Stimulated activated CD8-positive, alpha-beta memory T cell treated with anti-CD3 and anti-CD28 coated beads, Interleukin-15, amount 100 ng/mL, for 1 hour (primary cell): ENCODE measurements at places on chromosomes 7 and 10.

GRCh38 chr7:22176791-22177412, 180.1 kb downstream of the RAPGEF5 start:
- no peak for DNase-seq

GRCh38 chr7:18053177-18053928, 25.7 kb upstream of the PRPS1L1 start:
- no peak for DNase-seq

DNA sequence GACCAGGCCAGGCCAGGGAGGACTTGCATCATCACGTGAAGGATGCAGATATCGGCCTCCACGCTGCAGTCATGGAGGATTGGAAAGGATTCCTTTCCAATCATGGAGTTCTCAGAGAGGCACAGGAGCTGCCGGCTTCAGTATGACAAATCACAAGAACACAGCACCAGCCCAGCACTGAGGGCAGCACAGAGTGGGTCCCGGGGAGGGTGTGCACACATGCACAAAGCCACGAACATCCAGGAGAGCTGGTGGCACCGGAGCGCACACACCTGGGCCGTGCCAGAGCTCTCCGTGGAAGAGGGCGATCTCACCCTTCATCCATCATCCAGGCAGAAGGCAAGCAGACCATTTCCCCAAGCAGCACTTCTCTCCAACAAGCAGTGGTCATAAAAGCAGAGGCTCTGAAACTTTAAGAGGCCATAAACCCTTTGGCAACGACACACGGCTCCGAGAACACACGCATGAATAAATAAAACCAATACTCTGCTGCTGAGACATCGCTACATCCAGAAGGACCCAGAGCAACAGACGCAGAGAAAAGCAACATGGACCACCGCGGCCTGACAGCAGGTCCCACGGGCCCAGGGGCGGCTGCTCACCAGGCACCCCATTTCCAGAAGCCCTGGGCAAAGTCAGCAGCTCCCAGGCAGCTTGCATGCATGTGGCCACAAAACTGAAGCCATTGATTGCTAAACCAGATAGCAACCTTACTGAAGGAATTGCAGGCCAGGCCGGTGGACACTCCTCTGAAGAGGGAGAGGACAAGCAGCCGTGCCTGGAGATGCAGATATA, 180.8 kb downstream of the USP6NL start:
- DNase-seq, result no peak

GRCh38 chr10:112471878-112472487, 25.0 kb downstream of the VTI1A start:
- DNase-seq, result no peak

- DNase-seq, result no peak
Measured at GRCh38 chr10:46297406-46298204, 10.8 kb downstream of the ANTXRL start.

DNA sequence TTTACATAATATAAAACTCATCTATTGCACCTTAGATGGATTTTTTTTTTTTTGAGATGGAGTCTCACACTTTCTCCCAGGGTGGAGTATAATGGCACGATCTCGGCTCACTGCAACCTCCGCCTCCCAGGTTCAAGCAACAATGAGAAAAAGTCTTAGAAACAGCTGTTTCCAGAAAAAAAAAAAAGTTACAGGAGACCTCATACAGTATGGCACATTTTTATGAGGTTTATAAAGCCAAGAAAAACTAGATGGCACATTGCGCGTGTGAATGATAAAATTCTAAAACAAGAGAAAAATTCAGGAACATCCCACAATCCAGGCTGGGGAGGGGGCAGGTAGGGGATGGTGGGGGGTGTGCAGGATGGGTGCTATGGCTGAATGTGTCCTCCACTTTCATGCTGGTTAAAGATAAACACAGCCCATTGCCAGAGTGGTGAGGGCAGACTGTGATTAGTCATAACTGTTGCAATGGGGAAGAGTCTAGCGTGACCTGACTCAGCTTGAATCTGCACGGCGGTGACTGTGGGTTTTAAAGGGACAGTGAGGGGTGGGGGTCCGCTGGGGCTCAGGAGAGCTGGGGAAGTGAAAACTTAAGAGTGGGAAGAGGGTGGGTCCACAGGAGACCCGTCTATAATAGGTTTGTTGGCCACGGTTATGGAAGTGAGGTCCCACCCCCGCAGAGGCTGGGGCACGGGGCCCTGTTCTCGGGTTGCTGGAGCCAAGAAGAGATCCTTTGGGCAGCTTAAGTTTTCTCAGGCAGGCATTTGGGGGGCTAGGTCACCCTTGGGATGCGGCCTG, 11.9 kb upstream of the LRRC27 start:
- DNase-seq, result no peak

- no peak for DNase-seq
Measured at GRCh38 chr10:48614481-48615390, 9.9 kb upstream of the ARHGAP22 start.

DNA sequence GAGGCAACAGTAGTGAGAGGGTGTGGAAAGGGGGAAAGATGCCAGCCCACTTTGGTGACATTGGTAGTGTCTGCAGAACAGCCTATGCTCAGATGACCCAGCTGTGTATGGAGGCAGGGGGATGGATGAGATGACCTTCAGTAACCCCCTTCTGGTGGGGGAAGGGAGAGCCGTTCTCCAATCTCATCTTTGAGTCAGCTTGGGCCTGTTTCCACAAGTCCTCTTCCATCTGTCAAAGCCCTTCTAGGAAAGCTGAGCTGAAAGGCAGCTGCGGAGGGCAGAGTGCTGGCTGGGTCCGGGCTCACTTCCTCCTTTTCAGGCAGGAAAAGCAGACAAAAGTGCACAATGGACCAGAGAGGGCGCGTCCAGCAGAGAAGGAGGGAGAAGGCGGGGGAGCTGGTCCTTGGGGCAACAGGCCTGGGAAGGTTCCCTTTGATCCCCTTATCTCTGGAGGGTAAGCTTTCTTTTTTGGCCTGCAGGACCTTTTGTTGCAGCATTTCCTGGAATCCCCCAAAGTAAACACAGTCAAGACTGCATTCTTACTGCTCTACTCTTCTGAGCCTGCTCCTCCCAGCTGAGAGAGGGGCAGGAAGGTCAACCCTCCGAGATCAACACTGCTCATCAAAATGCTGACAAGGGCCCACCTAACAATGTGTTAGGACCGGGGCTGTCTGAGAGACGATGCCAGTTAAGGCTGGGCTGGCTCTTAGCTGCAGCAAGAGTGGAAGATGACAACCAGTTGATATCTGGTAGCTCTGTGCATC, 1.2 kb upstream of the LRMDA start:
- DNase-seq, result no peak

DNA sequence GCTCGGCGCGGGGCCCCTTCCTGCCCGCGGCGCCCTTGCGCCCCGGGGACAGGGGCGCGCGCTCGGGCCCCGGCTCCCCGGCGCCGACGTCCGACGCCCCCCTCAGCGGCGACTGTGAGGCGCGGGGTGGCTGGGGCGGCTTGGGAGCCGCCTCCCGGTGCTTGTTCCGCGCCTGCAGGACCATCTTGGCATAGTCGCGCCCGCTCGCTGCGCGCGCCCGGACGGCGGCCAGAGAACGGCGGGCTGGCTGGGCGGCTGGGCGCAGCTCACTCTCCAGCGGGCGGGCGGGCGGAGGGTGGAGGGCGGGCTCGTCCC, at the start of gene DPY19L1:
Gene DPY19L1 (minus strand): TSS at position 275 of the 315 bp plus-strand sequence. CDS start 91 bp downstream, at position 184.
- DNase-seq, result no peak

DNA sequence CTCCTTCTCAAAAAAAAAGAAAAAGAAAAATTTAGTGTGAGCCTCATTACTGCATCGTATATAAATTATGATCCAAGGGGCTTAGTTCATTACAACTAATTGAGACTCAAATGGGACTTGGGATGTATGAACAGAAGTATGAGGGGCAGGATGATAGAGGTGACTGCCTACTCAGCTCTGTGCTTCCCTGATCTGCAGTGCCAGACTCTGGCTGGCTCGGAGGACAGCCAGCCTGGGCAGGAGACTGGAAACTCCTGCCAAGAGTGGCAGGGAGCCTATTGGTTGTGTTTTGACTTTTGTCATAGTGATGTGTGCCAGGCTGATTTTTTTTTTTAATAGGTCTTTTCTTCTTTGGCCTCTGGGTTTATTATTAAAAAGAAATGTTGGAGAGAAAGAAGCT, 73.8 kb upstream of the GTF2IRD1 start:
- DNase-seq, result no peak

GRCh38 chr7:85392326-85392725, 205.5 kb upstream of the SEMA3D start:
- DNase-seq, result no peak

DNA sequence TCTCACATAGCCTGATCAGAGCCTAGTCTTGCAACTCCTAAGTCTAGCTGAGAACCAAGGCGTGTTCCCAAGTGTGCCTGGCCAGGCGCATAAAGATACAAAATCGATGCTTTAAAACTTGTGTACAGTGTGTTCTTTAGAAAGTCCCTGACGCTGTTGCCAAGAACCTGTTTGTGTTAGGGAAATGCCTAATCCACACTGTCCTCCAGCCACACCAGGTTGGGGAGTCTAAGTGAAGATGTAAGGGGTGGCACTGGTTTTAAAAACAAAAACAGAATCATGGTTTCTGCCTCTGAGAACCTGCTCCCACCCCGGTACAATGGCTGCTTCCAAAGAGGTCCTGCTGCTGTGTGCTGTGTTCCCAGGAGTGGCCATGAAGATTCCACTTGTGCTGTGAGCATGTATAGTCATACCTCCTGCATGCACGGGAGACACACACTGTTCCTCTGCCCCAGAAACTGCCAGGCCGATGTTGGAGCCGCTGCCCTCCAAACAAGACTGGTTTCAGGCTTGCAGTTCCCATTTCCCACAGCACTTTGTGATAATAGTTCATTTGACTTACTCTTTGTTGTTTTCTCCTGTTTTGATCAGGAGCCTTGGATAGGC, 88.5 kb downstream of the CCNY start:
- no peak for DNase-seq

DNA sequence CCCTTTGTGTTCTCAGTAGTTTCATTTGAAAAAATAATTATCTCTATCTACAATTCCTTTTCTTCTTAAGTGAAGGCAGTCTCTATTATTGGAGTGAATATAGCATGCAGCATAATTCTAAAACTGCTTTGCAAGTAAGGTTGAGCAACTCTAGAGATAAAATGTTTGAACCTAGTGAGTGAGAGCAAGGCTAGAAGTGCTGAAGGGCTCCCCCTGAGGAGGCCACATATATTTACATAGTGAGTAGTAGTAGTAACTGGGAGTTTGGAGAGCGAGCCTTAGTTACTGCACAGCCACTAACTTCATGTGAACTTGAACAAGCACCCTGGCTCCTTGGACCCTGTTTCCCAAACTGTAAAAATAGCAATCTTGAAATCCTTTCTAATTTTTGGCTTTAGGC, 141.5 kb upstream of the DKK1 start:
- DNase-seq, result no peak

DNA sequence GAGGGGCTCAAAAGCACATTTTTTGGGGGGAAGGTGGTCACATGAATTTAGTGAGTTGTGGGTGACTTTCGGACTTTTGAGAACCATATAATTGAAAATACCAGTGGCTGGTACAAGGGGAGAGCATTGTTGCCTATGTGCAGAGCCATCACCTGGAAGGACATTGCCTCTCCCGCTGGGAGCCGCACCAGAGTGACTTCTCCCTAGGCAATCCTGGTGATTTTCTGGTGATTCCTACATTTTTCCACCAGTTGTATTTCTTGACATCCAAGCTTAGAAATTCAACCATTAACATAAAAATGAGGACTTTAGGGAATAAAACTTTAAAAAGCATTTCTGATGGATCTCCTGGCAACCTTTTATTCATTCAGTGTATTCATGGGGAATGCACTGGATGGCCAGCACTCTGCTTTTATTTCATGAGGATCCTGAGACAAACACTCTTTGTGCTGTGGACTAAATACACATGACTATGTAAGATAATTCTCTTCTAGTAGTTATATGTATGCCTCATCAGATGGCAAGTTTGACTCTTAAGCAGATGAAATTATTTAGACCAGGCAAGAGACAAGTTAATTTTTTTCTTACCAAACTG, 41.8 kb upstream of the MKI67 start:
- DNase-seq, result no peak

DNA sequence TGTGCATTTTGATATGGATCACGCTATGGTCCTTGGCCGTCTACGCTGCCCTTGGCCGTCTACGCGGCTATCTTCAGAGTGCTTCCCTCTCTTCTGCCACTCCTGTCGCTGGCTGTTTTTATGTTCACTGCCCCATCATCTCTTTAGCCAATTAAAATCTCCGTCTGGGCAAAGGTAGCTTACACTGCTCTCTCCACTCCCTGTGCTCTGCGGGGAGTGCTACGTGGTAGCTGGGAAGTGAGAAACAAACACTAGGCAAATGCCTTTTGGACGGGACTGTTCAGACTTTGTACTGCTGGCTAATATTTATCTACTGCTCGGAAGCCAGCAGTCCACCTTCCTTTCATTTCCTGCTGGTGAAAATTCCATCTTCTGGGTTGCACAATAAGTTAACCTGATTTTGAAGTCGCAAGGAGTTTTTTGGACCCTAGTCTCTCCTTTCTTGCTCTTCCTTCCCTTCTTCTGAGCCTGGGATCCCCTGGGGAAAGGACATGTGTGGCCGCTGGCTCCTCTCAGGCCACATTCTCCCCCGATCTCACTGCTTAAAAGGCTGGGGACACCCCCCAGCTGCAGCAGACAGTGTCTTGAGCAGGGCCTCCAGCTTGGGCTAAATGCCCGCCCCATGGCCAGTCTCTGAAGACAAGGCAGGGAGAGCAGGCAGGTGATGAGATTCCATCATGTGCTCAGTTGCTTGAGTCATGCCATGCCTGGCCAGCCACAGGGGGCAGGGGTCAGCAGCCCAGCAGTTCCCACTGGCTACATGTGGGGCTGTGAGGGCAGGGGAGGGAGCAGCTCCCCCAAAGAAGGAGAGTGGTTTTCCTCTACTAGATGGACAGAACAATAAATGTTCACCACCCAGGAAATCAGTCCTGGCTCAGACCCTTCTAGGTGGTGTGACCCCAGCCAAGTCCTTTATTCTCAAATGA, 25.5 kb upstream of the RBM33 start:
- no peak for DNase-seq

GRCh38 chr7:100681491-100682227, 8.1 kb downstream of the GNB2 start:
- no peak for DNase-seq

- DNase-seq, result no peak
Measured at GRCh38 chr10:94042834-94043175, 49.1 kb downstream of the PLCE1 start.

DNA sequence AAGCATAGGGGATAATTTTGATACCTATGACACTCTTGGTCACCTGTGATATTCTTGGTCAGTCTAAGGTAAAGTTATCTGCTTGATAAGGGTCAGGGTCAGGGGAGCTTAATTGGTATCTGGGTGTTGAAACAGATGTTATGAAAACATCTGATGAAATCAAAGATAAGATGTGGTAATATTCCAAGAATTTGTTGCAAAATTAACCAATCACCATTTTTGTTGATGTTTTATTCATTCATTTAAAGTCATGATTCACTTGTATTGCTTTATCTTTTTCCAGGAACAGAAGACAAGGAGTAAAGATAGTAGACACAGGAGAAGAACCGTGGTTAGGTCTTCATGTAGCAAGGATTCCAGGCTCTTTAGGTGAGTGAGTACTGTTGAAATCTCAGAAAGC, 103.1 kb downstream of the SEMA3C start:
- no peak for DNase-seq
